ENCODE measurements at places on chromosomes 6 and 20. TPM values are rescaled to one million over a fixed set of nuclear protein-coding genes. Genes with fewer than 3 reads are reported as not detected.

GRCh38 chr6:119350202-119350951 is 816 bp upstream of the MAN1A1 start:
- H3K4me3 ChIP-seq: peak overlapping the region; percentile 80
- no peaks in the 10 kb centered on the region for H3K36me3 ChIP-seq
- DNase-seq: peak; percentile 69
- H3K27me3 ChIP-seq: no peaks in the 10 kb centered on the region

DNA sequence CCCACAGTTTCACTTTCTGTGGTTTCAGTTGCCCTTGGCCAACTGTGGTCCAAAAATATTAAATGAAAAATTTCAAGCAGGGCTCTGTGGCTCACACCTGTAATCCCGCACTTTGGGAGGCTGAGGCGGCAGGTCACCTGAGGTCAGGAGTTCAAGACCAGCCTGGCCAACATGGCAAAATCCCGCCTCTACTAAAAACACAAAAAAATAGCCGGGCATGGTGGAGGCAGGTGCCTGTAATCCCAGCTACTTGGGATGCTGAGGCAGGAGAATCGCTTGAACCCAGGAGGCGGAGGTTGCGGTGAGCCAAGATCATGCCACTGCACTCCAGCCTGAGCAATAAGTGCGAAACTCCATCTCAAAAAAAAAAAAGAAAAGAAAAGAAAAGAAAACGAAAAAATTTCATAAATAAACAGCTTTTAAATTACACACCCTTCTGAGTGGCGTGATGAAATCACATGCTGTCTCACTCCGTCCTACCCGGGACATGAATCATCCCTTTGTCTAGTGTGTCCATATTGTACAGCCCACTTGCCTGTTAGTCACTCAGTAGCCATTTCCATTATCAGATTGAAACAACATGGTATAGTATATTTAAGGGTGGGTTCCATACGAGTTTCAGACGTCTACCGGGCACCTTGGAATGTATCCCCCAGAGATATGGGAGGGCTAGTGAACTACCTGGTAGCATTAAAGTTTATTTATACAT is 11.7 kb downstream of the PTPRK start:
- no peaks in the 10 kb centered on the region for H3K27me3 ChIP-seq
- DNase-seq: peak; percentile 96
- no peak overlapping the region for H3K4me3 ChIP-seq
- H3K4me1 ChIP-seq: peaks cover 42% of the 10 kb centered on the region
- H3K27ac ChIP-seq: peak overlapping the region; percentile 88

- H3K4me1 ChIP-seq: no peaks in the 10 kb centered on the region
- no peaks in the 10 kb centered on the region for H3K27me3 ChIP-seq
- DNase-seq: peak; percentile 6
These were observed 618.9 kb downstream of the BCKDHB start for GRCh38 chr6:80725156-80725930.

Gene GPLD1
- 0.75 TPM for total RNA-seq

All from astrocyte (in vitro differentiated cells and primary cell).